ENCODE measurements at places on chromosomes 16 and 17.
A peak's percentile ranks its signal among the peaks of the same experiment; 100 is the strongest.

DNA sequence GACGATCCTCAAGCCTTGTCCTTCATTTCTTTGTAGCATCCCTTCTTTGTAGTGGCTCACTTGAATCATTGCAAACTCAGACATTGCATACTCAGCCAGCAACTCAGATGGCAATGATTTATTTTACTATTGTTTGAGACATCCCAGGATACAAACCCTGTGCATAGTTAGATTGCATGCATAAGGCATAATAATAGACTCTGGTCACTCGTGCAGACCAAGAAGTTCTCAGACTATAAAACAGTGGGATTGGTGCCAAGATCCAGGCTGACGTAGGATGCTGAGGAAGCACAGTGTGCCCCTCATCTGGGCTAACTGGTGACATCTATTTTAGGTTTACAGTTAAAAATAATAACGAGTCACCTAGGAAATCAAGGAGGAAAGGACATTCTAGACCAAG is 142.3 kb downstream of the PMP22 start:
- DNase-seq = peak; percentile 42

- no peak for DNase-seq
These were observed 1.5 kb upstream of the LGALS3BP start for GRCh38 chr17:78981010-78981888.

GRCh38 chr17:38748149-38748891 is at the start of gene PCGF2:
Gene PCGF2 (minus strand): TSS chr17:38748336. CDS start chr17:38740402, 7,934 bp downstream.
- peak; percentile 94 for DNase-seq

DNA sequence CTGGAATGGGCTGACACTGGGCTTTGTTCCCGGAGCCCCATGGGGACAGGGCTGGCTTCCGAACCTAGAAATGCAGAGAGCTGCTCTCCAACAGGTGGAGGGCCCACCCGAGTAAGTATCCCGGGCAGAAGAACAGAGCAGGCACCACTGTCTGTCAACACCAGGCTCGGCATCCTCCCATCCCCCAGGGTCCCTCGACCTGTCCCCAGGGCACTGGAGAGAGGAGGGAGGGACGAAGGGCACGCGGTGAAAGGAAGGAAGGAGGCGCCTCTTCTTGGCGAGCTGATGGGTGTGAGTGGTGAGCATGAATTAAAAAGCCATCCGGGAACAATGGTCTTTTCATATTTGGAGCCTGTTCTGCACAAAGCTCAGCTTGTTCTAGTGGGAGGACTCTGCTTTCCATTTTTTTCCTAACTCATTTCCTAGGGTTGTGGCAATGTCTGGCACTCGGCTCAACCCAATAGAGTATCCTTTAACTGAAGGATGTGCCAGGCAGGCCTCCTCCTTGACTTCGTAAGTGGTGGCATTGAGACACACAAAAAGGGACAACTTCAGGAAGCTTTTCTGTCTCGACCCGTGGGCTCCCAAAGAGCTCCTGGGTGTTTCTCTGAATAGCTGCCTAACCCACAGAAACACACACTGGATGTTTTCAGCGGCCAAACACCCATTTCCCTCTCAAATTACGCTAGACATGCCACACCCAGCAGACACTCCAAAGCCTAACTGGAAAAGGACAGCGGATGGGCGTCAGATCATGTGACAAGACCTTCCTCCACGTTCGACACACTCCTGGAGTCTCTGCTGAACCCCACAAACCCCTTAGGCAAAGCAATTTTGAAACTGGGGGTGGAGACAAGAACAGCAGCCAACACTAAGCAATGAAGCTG is 47.7 kb downstream of the ZFHX3 start:
- peak; percentile 42 for DNase-seq

- DNase-seq = peak; percentile 93
These were observed 5.1 kb downstream of the PHF12 start for GRCh38 chr17:28946239-28946638.

- DNase-seq = no peak
These were observed 8.5 kb upstream of the SOCS3 start for GRCh38 chr17:78368348-78368747.

DNA sequence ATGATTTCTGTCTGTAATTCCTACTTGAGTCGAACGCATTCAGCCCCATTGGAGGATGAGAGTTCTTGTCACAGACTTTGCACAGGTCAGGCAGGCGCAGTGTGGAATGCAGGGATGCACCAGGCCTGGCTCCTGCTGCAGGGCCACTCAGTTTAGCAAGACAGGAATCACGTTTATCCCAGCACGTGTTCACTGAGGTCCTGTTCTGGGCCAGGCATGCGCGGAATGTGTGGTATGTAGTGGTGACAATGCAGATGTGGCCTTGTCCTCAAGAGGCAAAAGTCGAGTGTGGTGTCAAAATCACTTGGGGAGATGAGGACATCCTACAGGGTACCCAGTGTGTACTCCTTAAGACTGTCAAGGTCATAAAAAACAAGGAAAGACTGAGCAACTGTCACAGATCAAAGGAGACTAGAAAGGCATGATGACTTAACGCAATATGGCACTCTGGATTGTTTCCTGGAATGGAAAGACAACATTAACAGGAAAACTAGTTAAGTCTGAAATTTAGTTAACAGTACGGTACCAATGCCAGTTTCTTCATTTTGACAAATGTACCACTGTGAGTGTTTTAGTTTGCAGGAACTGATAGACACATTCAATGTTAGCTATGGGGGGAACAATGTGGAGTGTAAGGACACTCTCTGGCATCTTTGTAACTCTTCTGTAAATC is 121.5 kb upstream of the ADAMTS18 start:
- peak; percentile 55 for DNase-seq

DNA sequence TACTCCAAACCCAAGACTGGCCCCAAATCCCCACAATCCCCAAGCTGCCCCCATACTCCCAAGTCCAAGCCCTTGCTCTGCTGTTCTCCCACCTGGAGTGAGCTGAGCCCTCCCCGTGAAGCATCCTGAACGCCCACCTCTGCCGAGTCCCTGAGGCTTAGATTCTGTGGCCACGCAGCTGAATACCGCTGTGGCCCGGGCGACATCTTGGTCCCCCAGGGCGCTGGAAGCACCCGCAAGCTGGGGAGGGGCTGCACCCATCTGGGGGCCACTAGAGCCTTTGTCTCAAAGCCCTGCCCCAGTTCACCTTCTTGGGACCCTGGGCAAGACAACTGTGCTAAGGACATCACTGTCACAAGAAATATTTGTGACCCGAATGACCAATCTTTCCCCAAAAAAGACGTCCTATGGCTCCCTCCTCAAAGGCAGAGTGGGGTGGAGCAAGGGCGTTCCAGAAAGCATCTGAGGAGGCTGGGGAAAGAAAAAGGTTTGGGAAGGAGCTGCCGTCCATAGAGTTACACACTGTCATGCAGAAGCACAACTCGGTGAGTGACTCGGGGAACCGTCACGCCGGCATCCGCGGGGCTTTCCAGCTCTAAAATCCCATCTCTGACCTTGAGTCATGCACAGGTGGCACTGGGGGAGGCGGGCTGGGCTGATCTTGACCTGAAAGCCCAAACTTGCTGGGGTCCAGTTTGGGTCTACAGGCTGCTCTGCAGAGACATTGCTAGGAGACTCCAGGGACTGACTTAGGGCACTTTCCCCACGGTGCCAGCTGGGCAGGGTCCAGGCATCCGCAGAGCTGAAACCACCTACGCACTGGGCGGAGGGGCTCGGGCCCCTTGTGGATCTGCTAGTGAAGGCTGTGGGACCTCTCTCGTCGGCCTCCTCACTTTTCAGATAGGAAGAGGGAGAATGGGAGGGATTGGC is 6.6 kb downstream of the PTX4 start:
- no peak for DNase-seq

DNA sequence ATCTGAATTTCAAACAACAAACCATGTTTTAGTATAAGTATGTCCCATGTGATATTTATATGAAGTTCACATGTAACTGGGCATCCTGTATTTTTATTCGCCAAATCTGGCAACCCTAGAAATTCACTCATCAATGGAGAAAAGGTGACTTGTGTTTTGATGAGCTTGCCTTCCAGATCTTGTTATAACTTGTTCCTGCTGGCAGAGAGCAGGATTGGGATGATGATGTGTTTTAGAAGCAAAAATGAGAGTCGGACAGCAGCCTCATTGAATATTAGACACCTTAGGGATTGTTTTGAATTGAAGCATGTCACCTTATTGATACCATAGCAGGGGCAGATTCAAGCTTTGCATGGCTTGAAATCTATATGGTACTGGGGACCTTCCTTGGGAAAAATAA is 85.4 kb upstream of the MED13 start:
- DNase-seq = no peak

DNA sequence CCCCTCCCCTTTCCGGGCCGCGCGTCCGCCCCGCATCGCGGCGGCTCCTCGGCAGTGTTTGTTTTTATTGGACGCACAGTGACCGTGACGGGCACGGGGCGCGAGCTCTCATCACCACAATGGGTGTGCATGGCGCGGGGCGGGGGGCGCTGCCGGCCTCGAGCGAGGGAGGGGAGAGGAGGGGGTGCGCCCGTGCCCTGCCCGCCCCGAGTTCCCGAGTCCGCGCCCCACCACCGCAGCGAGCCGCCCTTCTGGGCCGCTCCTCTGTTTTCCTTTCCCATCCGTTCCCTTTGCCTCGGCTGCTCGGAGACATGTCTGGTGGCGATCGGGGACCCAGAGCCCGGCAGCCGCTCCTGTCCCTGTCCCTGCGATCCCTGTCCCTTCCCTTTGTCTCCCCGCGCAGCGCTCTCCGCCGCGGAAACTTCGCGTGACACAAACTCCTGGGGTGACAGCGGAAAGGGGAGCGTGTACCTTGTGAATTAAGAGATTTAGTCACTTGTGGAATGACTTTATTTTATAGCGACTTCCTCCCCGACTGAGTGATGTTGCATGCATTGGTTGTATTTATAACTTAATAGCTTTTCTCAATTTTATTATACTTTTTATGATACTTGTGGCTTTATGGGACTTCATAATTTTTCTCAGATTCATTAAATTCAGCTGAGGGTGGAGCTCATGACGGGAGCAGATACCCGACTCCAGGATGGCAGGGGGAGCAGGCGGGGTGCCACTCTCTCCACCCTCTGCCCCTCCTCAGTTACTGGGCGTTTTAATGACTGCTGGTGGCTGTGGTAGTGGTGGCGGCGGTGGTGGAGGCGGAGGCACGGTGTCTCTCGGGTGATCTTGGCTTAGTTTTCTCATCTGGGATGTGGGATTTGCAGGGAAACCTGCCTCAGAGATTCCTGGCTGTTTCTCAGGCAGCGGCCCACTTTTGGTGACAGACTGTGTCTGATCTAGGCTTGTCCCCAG is 40.8 kb downstream of the MRM1 start:
- no peak for DNase-seq

GRCh38 chr16:28025631-28026030 is 37.9 kb downstream of the GSG1L start:
- no peak for DNase-seq

DNA sequence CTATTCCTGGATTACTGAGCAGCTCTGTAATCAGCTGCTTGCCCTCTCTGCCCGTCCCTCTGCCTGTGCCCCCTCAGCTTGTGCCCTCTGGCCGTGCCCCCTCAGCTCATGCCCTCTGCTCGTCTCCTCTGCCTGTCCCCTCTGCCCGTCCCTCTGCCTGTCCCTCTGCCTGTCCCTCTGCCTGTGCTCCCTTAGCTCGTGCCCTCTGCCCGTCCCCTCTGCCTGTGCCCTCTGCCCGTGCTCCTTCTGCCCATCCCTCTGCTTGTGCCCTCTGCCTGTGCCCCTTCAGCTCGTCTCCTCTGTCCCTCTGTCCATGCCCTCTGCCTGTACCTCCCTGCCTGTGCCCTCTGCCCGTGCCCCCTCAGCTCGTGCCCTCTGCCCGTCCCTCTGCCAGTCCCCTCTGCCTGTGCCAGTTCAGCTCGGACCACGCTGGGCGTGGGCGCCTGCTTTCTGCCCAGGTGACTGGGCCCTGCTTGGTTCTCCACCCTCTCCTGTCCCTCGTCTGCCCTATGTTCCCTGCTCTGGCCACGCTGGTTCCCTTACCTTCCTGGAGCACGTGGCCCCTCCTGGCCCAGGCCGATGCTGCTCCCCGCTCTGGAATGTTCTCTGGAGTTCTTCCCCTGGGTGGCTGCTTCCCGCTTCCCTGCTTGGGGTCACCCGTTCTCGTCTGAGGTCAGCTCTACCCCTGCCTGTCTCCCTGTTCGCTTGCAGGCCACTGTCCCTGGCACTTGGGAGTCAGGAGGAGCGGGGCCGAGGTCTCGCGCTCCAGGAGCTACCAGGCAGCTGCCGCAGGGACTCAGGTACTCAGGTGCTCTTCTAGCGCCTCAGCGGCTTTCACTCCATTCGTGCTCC is 63.9 kb downstream of the BANP start:
- no peak for DNase-seq

GRCh38 chr16:70740914-70741782 is 55.3 kb upstream of the MTSS2 start:
- peak; percentile 89 for DNase-seq

DNA sequence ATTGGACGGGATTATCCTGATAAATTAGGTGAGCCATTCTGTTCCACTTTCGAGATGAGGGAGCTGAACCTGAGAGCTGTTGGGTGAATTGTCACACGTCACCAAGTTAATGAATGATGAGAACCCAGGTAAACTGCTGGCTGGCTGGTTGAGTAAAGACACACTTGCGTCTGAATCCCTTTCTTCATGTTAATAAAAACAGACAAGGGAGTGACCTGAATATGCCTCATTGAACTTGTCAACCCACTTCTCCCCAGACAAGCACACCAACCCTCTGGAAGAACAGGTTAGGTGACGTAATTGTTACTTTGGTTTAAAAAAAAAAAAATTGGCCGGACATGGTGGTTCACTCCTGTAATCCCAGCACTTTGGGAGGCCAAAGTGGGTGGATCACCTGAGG is 400.9 kb upstream of the CDH5 start:
- DNase-seq = no peak

DNA sequence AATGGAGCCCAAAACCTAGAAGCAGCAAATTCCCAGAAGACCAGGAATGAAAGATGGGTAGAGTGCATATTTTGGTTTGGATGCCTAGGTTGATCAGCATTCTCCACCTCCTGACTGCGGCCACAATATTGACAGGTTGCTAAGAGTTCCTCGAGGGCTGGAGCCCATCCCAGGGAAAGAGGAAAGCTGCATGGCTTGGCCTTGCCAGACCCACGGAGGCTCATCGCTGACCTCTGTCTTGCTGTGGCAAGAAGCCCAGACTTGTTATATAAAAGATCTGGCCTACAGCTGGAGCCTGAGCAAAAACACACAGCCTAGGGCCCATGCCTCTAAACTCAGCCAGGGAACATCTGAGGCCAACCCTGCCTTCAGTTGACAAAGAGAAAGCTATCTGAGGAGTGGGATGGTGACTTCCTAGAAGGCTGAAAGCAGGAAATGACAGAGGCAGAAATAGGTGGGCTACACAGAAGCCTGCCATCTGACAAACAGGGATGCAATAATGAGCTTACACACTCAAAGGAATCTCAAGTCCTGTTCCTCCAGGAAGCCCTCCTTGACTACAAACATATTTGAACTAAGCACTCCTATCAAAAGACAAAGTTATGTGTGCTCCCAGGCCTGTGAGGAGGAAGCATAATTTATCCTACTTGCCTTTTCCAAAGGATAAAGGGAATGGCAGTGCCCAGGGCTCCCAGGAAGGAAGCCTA is 22.5 kb upstream of the SLC35B1 start:
- no peak for DNase-seq

DNA sequence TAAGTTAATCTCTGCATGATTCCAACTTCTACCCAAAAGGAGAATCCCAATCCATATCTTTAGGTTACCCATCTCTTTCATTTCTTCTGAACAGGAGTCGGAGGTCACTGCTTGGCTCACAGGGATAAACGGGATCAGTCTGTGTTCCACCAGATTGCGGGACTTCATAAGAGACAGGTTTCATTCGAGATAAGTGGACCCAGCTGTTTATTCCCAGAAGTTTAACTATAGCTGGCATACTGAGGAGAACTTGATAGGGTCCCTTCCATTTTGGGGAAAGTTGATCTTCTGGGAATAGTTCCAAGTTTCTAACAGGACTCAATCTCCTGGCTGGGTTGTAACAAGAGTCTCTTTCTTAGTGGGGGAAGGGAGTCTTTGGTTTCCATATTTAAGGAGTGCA is 45.4 kb upstream of the ARL4D start:
- no peak for DNase-seq

All from fibroblast of skin of back (primary cell).